CD4-positive, alpha-beta T cell treated with Interleukin-1 beta for 1 hour (primary cell): ENCODE measurements at places on chromosomes 6 and 20.
A peak's percentile ranks its signal among the peaks of the same experiment; 100 is the strongest.

DNA sequence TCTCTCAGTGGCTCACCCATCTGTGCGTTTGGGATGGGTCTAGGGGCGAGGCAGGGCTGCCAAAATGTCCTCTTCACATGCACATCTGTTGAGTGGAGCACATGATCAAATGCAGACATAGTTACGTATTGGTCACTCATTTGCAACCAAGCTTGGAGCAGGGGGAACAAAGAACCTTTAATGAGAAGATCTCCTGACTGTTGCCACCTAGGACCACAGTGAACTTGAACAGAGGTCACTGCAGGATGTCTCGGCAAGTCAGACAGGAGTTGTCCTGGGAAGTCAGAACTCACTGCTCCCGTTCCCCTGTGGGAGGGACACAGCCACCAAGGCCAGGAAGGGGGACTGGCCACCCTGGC, 73.4 kb downstream of the SSR1 start:
- DNase-seq: no peak

GRCh38 chr20:10508468-10509251, 73.6 kb downstream of the SLX4IP start:
- no peak for DNase-seq

GRCh38 chr6:152184573-152184916, 377.1 kb downstream of the ESR1 start:
- peak; percentile 37 for DNase-seq

- no peak for DNase-seq
Observed at GRCh38 chr20:53020834-53021233, 48.7 kb downstream of the TSHZ2 start.

DNA sequence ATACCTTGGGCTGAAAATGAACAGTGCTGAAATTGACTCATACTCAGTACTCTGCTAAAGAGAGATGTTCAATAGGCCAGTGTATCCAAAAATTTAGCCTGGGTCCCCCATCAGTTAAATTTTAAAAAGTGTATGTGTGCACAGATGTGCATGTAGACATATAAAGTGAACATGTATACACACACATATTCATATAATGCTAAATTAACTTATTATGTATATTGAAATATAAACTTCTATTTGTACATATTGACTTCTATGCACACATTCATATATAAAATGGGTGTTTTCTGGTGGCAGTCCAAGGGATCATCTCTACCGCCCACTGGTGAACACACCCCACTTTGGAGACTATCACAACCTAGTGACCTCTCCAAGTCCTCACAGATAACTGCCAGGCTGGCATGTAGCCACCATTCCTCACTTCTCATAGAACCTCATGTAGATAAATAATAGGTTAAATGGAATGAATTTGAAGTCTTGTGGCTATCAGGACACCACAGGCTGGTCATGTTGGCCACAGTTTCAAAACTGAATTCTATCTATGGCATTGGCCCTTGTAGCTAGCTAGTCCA, 8.8 kb downstream of the SLC22A16 start:
- no peak for DNase-seq
